ENCODE measurements at places on chromosomes 13 and 19.
A peak's percentile ranks its signal among the peaks of the same experiment; 100 is the strongest.

GRCh38 chr13:27199696-27200095 lies 28.1 kb upstream of the USP12 start:
- DNase-seq, result no peak

- DNase-seq, result no peak
These were observed 512 bp downstream of the RPS19 start for GRCh38 chr19:41860419-41861115.

- DNase-seq, result no peak
These were observed 51.6 kb downstream of the SOX1 start for GRCh38 chr13:112118451-112119064.

GRCh38 chr19:51490676-51491075 lies 10.9 kb downstream of the SIGLEC12 start:
- DNase-seq, result no peak

GRCh38 chr19:3785938-3786824 lies at the start of gene MATK:
MATK (minus strand) TSS chr19:3786381; CDS start chr19:3785135, 1,246 bp downstream.
- no peak for DNase-seq

GRCh38 chr19:49502866-49503581 lies 6.8 kb downstream of the RPS11 start:
- peak; percentile 83 for DNase-seq

GRCh38 chr13:46992383-46992952 lies 95.6 kb upstream of the HTR2A start:
- DNase-seq, result peak; percentile 24

- DNase-seq, result no peak
These were observed 6.6 kb upstream of the LGALS4 start for GRCh38 chr19:38819231-38819920.

DNA sequence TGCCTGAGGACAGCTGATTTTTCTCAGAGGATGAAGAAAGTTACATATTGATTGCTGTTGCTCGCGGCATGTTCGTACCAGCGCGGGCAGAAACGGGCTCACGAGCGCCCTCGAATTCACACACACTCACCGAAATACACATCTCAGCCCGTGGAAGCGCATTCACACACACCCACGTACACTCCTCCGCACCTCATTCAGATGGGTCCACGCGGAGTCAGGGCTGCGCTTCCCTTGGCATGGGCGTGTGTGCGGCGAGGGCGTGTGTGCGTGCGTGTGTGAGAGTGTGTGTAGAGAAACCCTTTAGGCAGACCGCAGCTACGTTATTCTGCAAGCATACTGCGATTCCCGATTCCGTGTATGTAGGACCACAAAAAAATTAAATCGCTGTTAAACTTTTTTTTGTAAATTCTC lies 2.1 kb upstream of the PCDH17 start:
- no peak for DNase-seq

DNA sequence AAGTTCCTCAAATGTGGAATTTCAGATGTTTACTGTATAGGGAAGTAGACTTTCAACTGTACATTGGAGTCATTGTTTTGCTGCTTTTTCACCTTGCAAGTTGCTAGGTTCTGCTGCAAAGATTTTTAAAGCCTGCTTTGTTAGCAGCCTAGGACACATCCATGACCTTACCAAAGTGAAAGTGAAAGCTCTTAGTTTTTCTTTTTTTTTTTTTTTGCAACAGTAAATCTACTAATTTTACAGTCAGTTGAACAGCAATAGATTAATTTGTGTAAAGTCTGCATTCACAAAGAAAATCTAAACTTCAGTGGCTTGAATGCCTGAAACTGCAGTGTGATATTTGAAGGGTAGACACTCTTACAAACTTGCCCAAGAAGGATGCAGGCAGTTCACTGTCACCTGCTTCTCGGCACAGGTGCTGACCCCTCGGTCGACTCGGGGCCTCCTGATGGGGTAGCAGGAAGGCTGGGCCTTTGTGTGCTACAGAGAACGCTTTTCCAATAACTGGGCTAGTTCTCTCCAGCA lies 5.0 kb upstream of the MTIF3 start:
- DNase-seq, result peak; percentile 30

DNA sequence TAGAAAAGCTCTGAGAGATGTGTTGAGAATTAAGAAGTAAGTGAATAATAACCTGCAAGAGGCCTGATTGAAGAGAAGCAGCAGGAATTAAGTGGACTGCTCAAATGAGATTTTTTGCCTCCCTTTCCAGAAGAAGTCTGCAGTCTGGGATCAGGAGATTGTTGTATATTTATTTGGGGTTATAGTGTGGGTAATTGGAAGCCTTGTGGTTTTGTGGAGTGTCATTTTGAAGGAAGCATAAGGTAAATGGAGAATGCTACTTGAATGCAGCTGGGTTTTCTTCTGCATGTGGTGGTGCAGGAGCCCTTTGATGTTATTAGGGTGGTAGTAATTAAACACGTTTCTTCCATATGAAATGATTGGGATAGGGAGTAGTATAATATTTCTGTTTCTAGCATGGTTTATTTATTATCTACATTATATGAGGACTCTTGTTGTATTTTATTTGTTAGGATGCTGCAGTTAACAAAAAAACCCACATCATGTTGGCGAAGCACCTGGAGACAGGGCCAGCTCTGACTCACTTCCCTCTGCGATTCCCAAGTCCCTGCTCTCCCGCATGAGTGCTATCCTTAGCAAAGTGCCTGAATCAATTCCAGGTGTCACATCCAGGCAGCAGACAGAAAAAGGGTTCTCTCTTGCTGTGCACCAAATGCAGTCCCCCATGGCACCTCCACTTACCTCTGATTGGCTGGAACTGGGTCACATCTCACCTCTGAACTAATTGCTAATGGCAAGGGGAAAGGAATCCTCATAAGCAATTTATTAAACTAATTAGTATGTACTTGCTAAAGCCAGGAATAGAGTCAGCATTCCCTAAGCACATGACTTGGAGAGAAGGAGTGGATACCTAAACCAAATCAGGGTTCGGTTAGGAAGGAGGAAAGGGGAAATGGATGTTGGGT lies 54.8 kb downstream of the DGKH start:
- DNase-seq, result no peak

DNA sequence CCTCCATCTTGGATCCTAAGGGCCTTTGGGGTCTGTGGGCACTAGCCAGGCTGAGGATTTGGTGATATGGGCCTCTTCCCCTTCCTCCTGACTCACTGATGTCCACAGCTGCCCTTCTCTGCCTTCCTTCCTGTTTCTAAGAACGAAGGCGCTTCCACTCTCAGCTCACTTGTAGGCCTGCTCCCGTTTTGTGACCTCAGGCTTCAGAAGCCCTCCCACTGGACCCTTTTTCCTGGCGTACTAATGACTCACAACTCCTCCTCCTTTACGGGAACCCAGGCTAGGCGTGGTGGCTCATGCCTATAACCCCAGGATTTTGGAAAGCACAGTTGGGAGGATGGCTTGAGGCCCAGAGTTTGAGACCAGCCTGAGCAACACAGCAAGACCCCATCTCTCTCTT lies 55.6 kb downstream of the TMED1 start:
- no peak for DNase-seq

DNA sequence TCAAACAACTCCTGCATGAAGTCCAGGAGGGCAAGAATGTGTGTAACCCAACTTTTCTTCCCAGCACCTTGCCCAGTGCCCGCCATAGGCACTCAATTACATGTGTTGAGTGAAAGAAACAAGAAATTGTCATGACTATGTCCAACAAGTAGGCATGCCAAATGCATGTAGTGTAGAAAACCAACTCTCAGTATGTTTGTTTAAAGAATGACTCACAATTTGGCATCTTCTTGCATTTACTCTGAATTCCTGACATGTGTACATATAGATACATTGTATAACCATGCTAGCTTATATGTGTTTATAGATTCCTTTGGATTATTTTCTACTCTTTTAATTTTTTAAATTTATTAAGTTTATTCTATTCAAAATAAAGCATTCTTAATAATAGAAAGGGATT lies 305.0 kb downstream of the EFNB2 start:
- DNase-seq, result no peak

DNA sequence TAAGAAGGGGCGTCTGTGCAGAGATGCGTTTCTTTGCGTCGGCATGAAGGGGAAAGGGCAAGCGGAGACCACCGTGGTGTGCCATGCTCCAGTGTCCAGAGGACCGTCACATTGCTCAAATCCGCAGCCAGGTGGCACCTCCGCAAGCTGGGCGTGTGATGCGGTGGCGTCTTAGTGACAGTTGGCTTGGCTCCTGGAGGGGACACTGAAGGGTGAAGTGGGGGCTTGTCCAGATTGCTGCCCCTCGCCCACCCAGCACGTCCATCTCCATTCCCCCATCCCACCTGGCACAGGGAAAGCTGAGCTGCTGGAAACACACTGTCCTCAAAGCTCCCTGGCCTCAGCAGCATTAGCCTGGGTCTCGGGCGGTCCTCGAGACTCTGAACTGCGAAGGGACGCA lies 135.3 kb downstream of the SOX1 start:
- DNase-seq, result no peak

GRCh38 chr13:75173457-75174356 lies 308.3 kb downstream of the TBC1D4 start:
- no peak for DNase-seq
